Thoracic aorta endothelial cell (primary cell): ENCODE measurements at places on chromosomes 11 and 22. TPM values are rescaled to one million over a fixed set of nuclear protein-coding genes. Genes with fewer than 3 reads are reported as not detected.

Gene SHANK2
- not detected in 2 replicates for total RNA-seq

Gene OR52I2
- total RNA-seq: not detected in 2 replicates

Gene APOA5
- not detected in 2 replicates for total RNA-seq

Gene COA4
- total RNA-seq: 79.5 and 83.9 TPM in 2 replicates

Gene MAP6
- total RNA-seq: 0.27 and 0.36 TPM in 2 replicates

Gene LINC01488
- not detected in 2 replicates for total RNA-seq

Gene PRRG4
- total RNA-seq: 0.27 and 0.43 TPM in 2 replicates

Gene BBS1
- total RNA-seq: 27.9 and 34.2 TPM in 2 replicates

Gene OR4C12
- not detected in 2 replicates for total RNA-seq
